ENCODE measurements at places on chromosomes 4 and X.

DNA sequence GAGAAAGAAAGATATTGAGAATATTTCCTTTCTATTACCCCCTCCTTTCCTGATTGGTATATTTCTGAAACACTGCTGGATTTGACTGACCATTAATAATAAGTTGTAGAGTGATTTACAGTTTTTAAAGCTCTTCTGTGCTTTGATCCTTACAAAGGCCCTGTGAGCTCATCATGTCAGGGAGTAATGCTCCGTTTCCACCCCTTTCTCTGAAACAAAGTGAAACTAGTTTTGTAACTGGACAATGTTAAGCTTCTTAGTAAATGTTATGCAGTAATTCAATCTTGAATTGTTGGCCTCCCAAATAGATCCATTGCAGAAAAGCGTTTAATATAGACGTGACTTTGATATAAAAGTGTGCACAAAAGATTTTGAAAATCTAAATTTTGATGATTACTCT, 190.1 kb upstream of the GNPDA2 start:
- DNase-seq = no peak

DNA sequence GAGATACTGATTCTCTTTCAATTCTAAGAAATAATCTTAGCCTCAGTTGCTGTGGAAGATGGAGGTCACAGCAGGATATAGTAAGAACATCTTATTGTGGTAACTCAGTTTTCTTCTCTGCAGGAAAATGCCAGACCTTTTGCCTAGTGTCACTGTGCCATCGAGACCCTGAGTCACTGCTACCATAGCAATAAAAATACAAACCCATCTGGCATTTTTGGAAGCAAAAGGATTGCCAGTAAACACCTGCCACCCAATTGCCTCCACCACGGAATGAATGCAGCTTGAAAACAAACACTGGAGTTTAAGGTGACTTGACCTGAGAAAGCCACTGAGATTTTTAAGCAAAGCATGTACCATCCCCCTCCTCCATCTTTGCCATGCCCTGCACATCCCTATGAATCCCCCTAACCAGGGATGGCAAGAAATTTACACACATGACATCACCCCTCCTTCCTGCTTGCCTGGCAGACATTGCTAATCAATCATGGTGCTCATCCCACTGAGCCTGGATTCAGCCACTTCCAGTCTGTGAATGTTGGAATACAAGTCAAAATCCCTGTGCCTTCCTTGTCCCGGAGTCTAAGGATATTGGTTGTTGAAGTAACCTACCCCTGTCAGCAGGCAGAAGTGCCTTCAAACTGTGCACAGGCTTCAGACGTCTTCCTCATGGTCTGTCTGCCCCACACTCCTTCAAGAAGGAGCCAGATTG, 59.6 kb upstream of the MAMLD1 start:
- no peak for DNase-seq

DNA sequence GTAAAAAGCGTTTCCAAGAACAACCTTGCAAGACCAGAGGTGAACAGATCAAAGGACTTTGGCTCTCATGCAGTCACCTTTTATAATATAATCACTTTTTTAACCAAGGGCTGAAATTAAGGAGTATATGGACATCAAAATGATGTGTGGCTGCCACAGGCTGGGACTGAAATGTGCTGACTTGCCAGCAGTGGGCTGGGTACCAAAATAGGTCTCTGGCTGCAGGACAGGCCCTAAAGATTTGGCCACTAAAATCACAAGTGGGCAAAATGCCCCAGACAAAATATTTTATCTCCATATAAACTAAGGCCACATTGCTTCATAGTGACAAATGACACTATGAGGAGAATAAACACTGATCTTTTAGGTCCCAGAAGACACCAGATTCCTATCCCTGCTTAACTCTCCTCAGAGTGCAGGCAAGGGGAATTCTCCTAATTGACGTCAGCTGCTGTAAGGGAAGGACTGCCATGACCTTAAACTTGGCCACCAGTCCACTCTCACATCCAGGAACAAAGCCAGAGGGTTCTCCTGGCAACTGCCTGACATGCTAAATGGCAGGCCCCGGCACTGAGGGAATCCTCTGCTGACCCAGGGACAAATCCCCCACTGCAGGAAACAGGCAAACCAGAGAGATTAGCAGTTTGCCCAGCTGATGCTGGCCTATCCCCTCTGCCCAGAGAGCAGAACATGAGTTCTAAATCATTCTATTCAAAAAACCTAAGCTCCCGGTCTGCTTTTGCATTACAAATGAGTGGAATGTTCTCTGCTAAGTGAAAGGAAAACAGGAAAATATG, 155.8 kb downstream of the PPP3CA start:
- DNase-seq = no peak

- no peak for DNase-seq
Measured at GRCh38 chr4:74112399-74113105, 13.6 kb upstream of the CXCL2 start.

DNA sequence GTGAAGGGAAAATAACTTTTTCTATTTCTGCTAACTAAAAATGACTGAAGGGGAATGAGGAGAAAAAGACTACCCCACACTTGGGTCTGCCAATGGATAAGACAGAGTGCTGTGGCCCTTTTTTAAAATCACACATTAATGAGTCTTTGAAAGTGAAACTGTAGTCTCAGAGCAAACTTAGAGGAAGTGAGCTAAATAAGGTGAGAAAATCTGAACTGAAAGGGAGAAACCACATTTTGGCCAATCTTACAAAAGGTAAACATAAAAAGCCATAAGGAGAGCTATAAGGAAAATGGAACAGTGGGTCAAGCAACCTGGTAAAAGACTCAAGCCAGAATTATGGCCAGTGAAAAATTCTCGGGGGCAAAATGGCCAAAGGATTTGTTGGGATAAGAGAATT, 755.1 kb upstream of the IGFBP7 start:
- no peak for DNase-seq

- DNase-seq = no peak
Measured at GRCh38 chrX:32183066-32183465, 1028.3 kb downstream of the DMD start.
